ENCODE measurements at places on chromosomes 4 and X. TPM values are rescaled to one million over a fixed set of nuclear protein-coding genes. Genes with fewer than 3 reads are reported as not detected.

Gene BEX1
- total RNA-seq, result not detected

Gene TCEAL9
- 107 TPM for total RNA-seq

Gene AMER1
- total RNA-seq, result 1.7 TPM

Gene PPBP
- total RNA-seq, result not detected

Gene P2RY4
- total RNA-seq, result under 0.01 TPM

Gene NWD2
- not detected for total RNA-seq

All from fibroblast of lung (primary cell).